ENCODE measurements at places on chromosomes 6 and 20. TPM values are rescaled to one million over a fixed set of nuclear protein-coding genes. Genes with fewer than 3 reads are reported as not detected.

GRCh38 chr6:109922851-109923250 lies 55.3 kb upstream of the GPR6 start:
- H3K27ac ChIP-seq = no peak overlapping the region
- no peak for DNase-seq
- H3K4me1 ChIP-seq = no peaks in the 10 kb centered on the region
- no peak overlapping the region for H3K4me3 ChIP-seq
- H3K36me3 ChIP-seq = no peaks in the 10 kb centered on the region

GRCh38 chr6:10163203-10163962 lies 251.5 kb downstream of the TFAP2A start:
- H3K27ac ChIP-seq = no peak overlapping the region
- no peak for DNase-seq
- H3K4me1 ChIP-seq = no peaks in the 10 kb centered on the region

- no peak overlapping the region for H3K4me3 ChIP-seq
- peaks cover 6% of the 10 kb centered on the region for H3K4me1 ChIP-seq
- H3K27me3 ChIP-seq = peaks cover 6% of the 10 kb centered on the region
- H3K27ac ChIP-seq = no peak overlapping the region
Measured at GRCh38 chr20:50246367-50247195, 56.0 kb downstream of the CEBPB start.

Gene SLC16A10
- polyA plus RNA-seq = 0.24 TPM

- peaks cover 51% of the 10 kb centered on the region for H3K36me3 ChIP-seq
- H3K27me3 ChIP-seq = no peaks in the 10 kb centered on the region
- H3K27ac ChIP-seq = no peak overlapping the region
- no peak for DNase-seq
- H3K4me3 ChIP-seq = no peak overlapping the region
Measured at GRCh38 chr20:58985656-58986055, 4.6 kb downstream of the NELFCD start.

- H3K36me3 ChIP-seq = no peaks in the 10 kb centered on the region
- no peak overlapping the region for H3K27ac ChIP-seq
- H3K27me3 ChIP-seq = no peaks in the 10 kb centered on the region
- H3K4me1 ChIP-seq = peaks cover 8% of the 10 kb centered on the region
Measured at GRCh38 chr6:163254341-163254835, 160.1 kb upstream of the QKI start.

DNA sequence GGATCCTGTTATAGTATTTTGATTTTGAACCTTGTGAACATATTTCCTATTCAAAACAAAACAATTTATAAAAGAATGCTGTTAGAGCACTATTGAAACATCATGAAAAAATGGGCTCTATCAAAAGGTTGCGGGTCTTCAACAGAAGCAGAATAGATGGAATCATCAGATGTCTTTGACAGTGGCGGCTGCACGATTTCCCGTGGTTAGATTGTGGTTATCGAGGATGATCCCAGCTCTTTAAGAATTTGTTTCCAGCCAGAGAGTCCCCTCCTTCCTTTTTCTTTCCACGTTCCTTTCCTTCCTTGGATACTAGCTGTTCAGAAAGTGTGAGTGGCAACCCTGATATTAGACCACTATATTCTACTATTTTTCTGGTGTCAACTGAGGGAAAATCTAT lies 163.4 kb downstream of the FARS2 start:
- no peak overlapping the region for H3K4me3 ChIP-seq
- peaks cover 11% of the 10 kb centered on the region for H3K36me3 ChIP-seq
- H3K27ac ChIP-seq = no peak overlapping the region
- no peaks in the 10 kb centered on the region for H3K4me1 ChIP-seq
- no peak for DNase-seq

Gene PLA2G7
- polyA plus RNA-seq = 17.6 TPM

GRCh38 chr6:98924647-98925046 lies 23.1 kb downstream of the FBXL4 start:
- no peak for DNase-seq
- no peak overlapping the region for H3K4me3 ChIP-seq
- H3K27ac ChIP-seq = no peak overlapping the region
- H3K27me3 ChIP-seq = no peaks in the 10 kb centered on the region

DNA sequence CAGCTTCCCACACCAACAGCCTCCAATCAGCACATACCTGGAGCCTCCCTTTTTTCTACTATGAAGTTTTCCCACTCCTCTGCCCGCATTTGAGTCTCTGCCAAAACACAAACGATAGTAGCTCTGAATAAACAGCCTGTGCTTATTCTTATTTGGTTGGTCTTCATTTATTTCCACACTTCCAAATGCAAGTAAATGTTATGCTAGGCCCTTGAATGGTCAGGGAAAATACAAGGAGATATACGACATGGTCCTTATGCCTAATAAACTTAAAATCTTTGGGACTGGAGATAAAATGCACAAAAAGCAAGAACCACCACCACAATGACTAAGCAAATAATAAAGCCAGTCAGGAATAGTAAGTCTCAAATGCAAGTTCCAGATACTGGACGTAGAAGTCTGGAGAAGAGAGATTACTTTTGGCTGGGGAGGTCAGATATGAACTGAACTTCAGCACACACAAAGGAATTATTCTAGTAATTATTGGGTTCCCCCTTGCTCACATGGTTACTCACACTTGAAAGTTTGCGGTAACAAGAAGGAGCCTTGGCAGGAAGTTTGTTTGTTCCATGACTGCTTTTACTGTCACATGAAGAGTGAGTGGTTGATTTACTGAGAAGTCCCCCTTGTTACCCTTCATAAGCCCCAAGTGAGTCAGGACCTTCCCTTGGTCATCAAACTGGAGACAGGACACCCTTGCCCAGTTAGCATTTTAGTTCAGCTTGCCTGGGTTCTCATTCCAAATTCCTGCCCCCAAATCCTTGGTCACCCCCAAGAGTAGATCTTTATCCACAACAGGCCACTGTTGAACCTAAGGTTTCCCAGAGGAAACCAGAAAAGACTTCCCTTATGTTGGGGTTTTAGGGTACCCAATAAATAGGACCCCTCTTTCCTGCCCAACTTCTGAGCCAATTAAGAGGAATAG lies 511.2 kb upstream of the JARID2 start:
- H3K27ac ChIP-seq = peak overlapping the region; percentile 78
- no peaks in the 10 kb centered on the region for H3K36me3 ChIP-seq
- peaks cover 97% of the 10 kb centered on the region for H3K4me1 ChIP-seq
- no peak overlapping the region for H3K4me3 ChIP-seq
- H3K27me3 ChIP-seq = no peaks in the 10 kb centered on the region

Gene HELZ2
- polyA plus RNA-seq = 4.3 TPM

Gene CDH26
- 1.3 TPM for polyA plus RNA-seq

- H3K27me3 ChIP-seq = no peaks in the 10 kb centered on the region
- peak overlapping the region; percentile 98 for H3K27ac ChIP-seq
- peaks cover 44% of the 10 kb centered on the region for H3K4me1 ChIP-seq
- H3K4me3 ChIP-seq = peak overlapping the region; percentile 78
- no peaks in the 10 kb centered on the region for H3K36me3 ChIP-seq
Measured at GRCh38 chr6:149316740-149317643, 520 bp upstream of the TAB2 start.

GRCh38 chr20:18852318-18852717 lies 38.7 kb downstream of the SCP2D1 start:
- H3K4me3 ChIP-seq = no peak overlapping the region
- H3K36me3 ChIP-seq = no peaks in the 10 kb centered on the region
- H3K4me1 ChIP-seq = no peaks in the 10 kb centered on the region
- H3K27ac ChIP-seq = no peak overlapping the region

DNA sequence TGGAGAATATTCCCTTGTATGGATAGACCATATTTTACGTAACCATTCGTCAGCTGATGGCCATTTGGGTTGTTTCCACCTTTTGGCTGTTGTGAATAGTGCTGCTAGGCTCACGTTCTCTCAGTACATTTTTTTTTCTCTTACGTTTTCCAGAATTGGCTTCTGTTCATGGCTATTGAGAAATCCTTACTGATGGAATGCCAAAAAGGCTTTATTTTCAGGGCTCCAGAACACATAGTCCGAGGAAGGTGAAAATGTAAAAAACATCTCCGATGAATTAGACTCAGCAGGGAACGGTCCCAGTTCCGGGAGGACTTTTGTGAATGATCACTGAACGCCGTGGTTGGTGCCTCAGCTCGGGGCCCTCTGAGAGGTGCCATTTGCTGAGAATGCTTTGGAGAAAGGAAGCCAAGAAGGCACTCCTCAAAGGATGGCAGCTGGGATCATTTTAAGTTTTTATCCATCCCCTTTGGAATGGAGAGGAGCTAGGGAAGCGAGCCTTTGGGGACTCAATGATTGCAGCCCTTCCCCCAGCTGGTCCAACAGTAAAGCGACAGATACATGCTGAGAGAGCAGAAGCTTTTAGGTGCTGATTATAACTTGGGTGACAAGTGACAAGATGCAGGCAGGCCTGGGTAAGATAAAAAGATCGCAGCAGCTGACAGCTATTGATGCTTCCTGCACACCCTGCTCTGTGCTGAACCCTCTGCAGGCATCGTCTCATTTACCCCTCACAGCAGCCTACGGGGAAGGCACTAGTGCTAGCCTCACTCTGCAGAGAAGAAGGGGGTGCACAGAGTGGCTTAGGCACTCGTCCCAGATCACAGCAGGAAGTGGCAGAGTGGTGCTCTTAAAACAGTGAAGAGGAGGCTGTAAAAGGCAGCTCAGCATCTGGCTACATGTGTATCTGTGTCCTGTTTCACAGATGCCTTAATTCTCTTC lies 133.4 kb upstream of the KCNG1 start:
- no peaks in the 10 kb centered on the region for H3K4me1 ChIP-seq
- no peak overlapping the region for H3K27ac ChIP-seq
- no peak for DNase-seq

- H3K27me3 ChIP-seq = no peaks in the 10 kb centered on the region
- no peak for DNase-seq
- no peaks in the 10 kb centered on the region for H3K36me3 ChIP-seq
Measured at GRCh38 chr6:37134396-37135191, 35.4 kb upstream of the PIM1 start.

Gene TSBP1
- polyA plus RNA-seq = not detected

DNA sequence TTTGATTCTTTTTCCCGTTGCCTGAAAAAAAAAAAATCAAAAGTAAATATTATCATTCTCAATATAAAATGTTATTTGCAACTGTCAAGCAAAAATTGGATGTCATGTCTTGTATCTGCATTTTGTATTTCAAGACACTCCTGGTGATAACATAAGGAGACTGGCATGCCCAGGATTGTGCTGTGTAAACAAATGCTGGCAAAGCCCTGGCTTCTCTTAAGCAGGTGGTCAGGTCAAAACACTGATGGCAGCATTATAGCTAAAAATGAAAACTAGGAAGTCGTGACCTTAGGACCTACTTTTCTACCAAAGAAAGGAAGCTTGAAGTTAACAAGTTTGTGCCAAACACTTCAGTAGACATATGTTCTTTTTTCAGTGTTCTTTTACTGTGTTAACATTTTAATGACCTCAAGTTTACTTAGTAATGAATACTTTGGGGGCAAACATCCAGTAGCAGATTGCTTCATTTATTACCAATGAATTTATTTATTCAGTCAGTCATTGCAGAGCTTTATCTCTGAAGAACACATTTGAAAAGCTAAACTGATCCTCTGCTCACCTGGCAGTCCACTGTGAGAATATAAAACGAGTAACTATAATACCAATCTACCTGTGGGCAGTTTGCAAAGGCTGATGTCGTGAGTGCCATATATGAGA lies 243.1 kb upstream of the FLRT3 start:
- H3K36me3 ChIP-seq = no peaks in the 10 kb centered on the region
- no peak overlapping the region for H3K27ac ChIP-seq
- no peaks in the 10 kb centered on the region for H3K4me1 ChIP-seq
- DNase-seq = no peak

GRCh38 chr6:132612449-132613108 lies 11.5 kb downstream of the TAAR2 start:
- no peak for DNase-seq
- H3K27ac ChIP-seq = no peak overlapping the region
- no peaks in the 10 kb centered on the region for H3K27me3 ChIP-seq
- no peaks in the 10 kb centered on the region for H3K36me3 ChIP-seq
- H3K4me1 ChIP-seq = peaks cover 14% of the 10 kb centered on the region

- peaks cover 64% of the 10 kb centered on the region for H3K4me1 ChIP-seq
- H3K27ac ChIP-seq = peak overlapping the region; percentile 88
- H3K4me3 ChIP-seq = peak overlapping the region; percentile 25
- peak; percentile 78 for DNase-seq
Measured at GRCh38 chr6:136761227-136761922, 30.9 kb downstream of the MAP3K5 start.

DNA sequence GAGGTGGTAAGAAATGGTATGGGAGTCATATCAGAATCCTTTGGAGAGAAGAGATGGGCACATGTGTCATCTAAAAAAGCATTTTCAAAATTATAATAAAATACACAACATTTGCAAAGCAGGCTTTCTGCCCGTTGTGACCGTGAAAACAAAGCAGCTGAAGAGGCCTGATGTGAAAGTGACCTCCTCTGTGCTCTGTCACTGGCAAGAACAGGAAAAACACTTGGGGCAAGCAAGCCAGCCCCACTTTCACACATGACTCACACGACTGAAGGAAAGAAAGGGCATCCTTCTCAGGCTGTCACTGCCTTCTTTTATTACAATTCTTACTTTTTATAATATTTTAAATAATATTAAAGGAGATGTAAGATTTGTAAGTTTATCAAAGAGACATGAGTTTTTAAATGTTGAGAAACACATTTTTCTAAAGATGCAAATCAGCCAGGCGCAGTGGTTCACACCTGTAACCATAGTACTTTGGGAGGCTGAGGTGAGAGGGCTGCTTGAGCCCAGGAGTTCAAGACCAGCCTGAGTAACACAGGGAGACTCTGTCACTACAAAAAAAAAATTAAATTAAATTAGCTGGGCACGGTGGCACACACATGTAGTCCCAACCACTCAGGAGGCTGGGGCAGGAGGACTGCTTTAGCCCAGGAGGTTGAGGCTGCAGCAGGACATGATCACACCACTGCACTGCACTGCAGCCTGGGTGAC lies 143.7 kb downstream of the BTBD9 start:
- no peaks in the 10 kb centered on the region for H3K36me3 ChIP-seq
- no peaks in the 10 kb centered on the region for H3K27me3 ChIP-seq
- H3K27ac ChIP-seq = no peak overlapping the region
- H3K4me1 ChIP-seq = peaks cover 7% of the 10 kb centered on the region
- no peak for DNase-seq

DNA sequence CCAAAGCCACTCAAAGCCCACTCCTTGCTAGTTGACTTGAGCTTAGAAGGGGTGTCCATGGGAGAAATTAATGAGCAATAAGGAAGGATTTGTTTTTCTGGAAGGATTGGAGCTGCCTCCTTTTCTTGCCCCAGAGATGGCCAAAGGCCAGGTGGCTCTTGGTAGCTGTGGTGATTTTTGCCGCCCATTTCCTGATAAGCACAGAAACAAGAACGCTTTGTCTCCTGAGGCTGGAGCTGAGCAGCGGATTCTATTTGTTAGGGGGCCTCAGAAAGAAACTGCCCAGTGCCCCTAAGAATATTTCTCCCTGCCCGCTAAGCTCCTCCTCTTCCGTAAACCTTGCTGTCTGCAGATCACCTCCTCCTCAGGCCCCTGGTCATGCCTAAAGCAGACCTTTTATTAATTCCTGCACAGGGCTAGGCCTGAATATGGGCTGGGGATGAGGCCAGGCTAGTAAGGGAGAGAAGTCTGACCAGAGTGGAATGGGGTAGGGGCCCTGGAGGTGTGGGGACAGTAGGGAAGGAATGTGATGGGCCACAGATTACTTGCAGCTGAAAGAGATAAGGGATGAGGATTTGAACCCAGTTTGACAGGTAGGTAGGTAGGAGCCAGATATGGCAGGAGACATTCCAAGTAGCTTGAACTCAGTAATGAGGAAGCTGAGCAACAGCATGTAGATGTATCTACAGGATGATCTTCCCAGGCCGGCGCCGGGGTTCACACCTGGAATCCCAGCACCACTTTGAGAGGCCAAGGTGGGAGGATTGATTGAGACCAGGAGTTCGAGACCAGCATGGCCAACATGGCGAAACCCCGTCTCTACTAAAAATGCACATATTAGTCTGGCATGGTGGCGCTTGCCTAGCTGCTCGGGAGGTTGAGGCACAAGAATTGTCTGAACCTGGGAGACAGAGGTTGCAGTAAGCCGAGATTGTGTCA lies 71.2 kb upstream of the NAA20 start:
- no peak overlapping the region for H3K27ac ChIP-seq
- peaks cover 11% of the 10 kb centered on the region for H3K36me3 ChIP-seq

Gene FOXC1
- 0.20 TPM for polyA plus RNA-seq

Gene OPRM1
- polyA plus RNA-seq = not detected

Measured in spleen (tissue), 13 donors.